Fibroblast of the aortic adventitia (primary cell): ENCODE measurements at places on chromosomes 6 and 20. TPM values are rescaled to one million over a fixed set of nuclear protein-coding genes. Genes with fewer than 3 reads are reported as not detected.

The ZNF318 gene
- 14.2 and 19.6 TPM in 2 replicates for total RNA-seq

The ISM1 gene
- total RNA-seq = 1.1 TPM in 1 of 2 replicates, not detected in the other

The FILIP1 gene
- 0.45 and 5.5 TPM in 2 replicates for total RNA-seq

The NKAIN2 gene
- total RNA-seq = under 0.01 TPM in 1 of 2 replicates, not detected in the other
